ENCODE measurements at places on chromosomes 16 and 17.

DNA sequence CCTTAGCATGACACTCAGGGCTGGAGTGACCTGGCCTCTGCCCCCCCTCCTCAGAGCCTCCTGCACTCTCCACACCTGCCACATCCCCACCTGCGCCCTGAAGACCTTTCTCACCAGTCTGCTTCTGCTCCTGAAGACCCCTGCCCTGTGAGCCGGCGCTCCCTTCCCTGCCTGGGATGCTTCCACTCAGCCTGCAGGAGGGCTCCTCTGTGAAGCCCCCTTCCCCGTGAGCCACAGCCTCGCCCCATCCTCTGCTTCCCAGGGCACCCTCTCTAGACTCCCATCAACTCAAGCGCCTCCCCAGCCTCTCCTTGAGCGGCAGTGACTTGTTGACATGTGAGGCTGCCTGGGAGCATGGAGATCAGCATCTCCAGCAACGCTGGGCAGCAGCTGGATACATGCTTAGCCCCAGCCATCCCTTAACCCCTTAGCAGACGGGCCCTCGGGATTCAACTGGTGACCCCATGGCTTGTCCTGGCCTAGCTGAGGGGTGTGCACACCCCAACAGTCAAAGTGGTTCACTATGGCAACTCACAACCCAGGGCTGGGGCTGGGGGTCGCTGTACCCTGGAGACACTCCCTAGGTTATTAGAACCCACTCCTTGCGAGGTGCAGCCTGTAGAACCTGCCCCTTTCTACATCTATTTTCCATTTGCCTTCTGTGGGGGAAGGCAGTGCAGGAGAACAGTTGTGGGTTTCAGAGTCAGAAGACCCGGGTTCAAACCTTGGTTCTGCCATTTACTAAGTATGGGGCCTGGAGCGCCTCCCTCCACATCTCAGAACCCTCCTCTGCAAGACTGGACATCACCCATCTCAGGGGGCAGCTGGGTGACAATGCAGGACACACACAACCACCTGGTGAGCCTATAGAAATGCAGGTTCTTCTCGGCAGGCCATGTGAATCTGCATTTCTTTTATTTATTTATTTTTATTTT is 21.5 kb downstream of the TMEM235 start:
- no peaks in the 10 kb centered on the region for H3K27me3 ChIP-seq
- no peak overlapping the region for H3K4me3 ChIP-seq
- peaks cover 28% of the 10 kb centered on the region for H3K4me1 ChIP-seq
- no peak overlapping the region for H3K27ac ChIP-seq

- H3K4me1 ChIP-seq = no peaks in the 10 kb centered on the region
- no peak overlapping the region for H3K4me3 ChIP-seq
- H3K27ac ChIP-seq = no peak overlapping the region
Measured at GRCh38 chr17:33144837-33145236, 148.3 kb downstream of the ASIC2 start.

- H3K27ac ChIP-seq = no peak overlapping the region
- H3K4me3 ChIP-seq = no peak overlapping the region
- peaks cover 7% of the 10 kb centered on the region for H3K36me3 ChIP-seq
- DNase-seq = no peak
Measured at GRCh38 chr17:44922746-44923470, 7.6 kb upstream of the GFAP start.

DNA sequence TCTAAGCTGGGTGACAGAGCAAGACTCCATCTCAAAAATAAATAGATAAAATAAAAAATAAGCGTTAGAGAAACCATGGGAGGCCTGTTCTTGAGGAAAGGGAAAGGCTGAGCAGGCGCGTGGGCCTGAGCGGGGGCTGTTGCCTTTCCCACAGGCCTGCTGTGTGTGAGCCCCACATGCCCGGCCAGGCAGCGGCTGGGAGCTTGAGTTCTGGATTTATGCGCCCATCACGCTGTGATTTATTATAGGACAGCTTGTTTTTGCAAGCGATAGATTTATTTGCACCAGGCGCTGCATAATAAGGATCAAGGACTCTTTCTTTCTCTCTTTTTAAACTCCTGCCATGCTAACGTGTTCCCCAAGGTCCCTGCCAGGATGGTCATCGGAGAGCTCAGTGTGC is 14.8 kb upstream of the WFDC1 start:
- H3K4me3 ChIP-seq = no peak overlapping the region
- H3K27me3 ChIP-seq = no peaks in the 10 kb centered on the region
- H3K36me3 ChIP-seq = no peaks in the 10 kb centered on the region
- H3K4me1 ChIP-seq = no peaks in the 10 kb centered on the region
- H3K27ac ChIP-seq = no peak overlapping the region
- DNase-seq = no peak

- no peaks in the 10 kb centered on the region for H3K36me3 ChIP-seq
- no peaks in the 10 kb centered on the region for H3K27me3 ChIP-seq
- peak within 1 kb of the TSS; percentile 88 for H3K4me3 ChIP-seq
Measured at GRCh38 chr17:79777894-79778503, at the start of gene CBX2. Gene CBX2 (plus strand): TSS chr17:79778148. CDS start chr17:79778236, 88 bp downstream.

DNA sequence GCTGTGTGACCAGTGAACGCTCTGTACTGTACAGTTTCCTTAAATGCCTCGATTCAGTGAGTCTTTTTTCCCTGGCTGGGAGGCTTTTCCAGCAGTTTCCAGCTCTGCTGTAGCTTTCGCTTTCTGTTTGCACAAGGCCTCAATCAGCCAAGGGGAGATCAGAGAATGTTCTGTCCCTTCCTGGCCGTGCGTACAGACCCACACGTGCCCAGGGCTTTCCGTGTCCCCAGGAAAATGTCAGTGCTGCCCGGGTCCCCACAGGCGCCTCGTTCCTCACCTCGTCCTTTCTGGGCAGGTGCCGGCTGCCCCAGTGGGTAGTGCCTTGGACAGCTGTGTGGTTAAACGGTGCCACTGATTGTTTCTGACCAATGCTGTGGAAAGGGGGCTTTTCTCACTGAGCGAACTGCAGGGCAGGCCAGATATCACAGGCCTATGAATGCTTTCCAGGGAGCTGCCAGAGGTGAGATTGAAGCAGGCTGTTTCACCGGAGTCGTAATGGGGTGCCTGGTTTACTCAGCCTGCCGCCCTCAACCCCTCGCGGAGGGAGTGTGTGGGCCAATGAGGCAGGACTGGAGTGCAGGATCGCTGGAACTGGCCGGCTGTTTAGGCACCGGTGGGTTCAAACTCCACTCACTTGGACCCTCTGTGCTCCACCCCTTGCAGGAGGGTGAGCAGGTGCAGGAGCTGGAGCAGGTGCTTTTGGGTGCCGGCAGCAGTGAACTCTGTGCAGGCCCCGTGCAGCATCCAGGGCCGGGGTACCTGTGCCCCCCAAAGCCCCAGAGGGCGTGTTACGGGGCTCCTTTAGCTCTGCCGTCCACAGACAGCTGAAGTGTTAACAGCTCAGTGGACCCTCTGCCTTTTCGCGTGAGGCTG is 44.4 kb downstream of the ZNF778 start:
- no peaks in the 10 kb centered on the region for H3K27me3 ChIP-seq
- no peaks in the 10 kb centered on the region for H3K4me1 ChIP-seq
- DNase-seq = no peak
- no peak overlapping the region for H3K27ac ChIP-seq
- H3K4me3 ChIP-seq = no peak overlapping the region
- no peaks in the 10 kb centered on the region for H3K36me3 ChIP-seq

DNA sequence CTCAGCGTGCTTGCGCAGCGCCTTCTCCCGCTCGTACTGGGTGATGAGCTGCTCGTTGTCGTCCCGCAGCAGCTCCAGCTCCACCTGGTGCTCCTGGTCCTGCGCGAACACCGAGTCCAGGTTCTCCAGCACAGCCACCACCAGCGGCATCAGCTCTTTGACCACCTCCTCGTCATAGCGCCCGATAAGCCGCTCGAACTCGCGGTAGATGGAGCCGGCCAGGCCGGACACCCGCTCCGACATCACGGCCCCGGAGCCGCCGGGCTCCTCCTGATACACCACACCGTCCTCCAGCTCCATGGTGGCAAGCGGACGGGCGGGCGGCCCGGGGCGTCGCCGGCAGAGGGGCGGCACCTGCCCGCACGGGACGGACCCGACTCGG is 320 bp downstream of the SPAG9 start:
- peak overlapping the region; percentile 99 for H3K4me3 ChIP-seq
- peak overlapping the region; percentile 67 for H3K27ac ChIP-seq
- peak; percentile 73 for DNase-seq
- no peaks in the 10 kb centered on the region for H3K27me3 ChIP-seq
- H3K4me1 ChIP-seq = peaks cover 38% of the 10 kb centered on the region
- H3K36me3 ChIP-seq = no peaks in the 10 kb centered on the region

- no peaks in the 10 kb centered on the region for H3K27me3 ChIP-seq
- peaks cover 4% of the 10 kb centered on the region for H3K4me1 ChIP-seq
- H3K4me3 ChIP-seq = peak overlapping the region; percentile 13
- DNase-seq = peak; percentile 88
- H3K36me3 ChIP-seq = no peaks in the 10 kb centered on the region
- no peak overlapping the region for H3K27ac ChIP-seq
Measured at GRCh38 chr17:82668631-82669099, 20.4 kb upstream of the WDR45B start.

GRCh38 chr16:72821185-72821950 is 226.6 kb downstream of the ZFHX3 start:
- DNase-seq = no peak
- no peaks in the 10 kb centered on the region for H3K4me1 ChIP-seq
- no peak overlapping the region for H3K27ac ChIP-seq
- H3K4me3 ChIP-seq = no peak overlapping the region
- no peaks in the 10 kb centered on the region for H3K36me3 ChIP-seq
- no peaks in the 10 kb centered on the region for H3K27me3 ChIP-seq

DNA sequence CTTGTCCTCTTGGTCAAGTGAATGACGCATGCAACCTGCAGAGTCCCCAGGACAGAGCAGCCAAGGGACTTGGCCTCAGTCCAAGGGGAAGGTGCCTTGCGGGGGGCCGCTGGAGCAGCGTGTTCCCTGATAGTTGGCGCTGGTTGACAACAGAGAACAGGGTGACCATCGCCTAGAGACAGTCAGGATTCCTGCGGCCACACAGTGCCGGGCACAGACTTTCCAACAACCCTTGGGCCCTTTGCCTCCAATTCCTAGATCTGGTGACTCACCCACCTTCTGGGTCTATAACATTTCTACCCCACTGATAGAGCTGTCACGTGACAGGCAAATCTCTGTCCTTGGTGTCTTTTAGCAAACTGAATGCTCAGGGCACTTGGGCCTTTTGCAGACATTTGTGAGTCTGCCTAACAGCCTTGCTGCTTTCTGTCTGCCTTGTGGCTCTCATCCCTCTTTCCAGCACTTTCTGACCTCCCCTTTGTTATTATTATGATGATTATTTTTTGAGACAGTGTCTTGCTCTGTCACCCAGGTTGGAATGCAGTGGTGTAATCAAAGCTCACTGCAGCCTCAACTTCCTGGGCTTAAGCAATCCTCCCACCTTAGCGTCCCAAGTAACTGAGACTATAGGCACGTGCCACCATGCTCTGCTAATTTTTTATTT is 11.9 kb upstream of the TEDC2 start:
- no peak overlapping the region for H3K4me3 ChIP-seq
- no peaks in the 10 kb centered on the region for H3K4me1 ChIP-seq
- no peak for DNase-seq
- no peak overlapping the region for H3K27ac ChIP-seq
- peaks cover 24% of the 10 kb centered on the region for H3K36me3 ChIP-seq
- H3K27me3 ChIP-seq = no peaks in the 10 kb centered on the region

DNA sequence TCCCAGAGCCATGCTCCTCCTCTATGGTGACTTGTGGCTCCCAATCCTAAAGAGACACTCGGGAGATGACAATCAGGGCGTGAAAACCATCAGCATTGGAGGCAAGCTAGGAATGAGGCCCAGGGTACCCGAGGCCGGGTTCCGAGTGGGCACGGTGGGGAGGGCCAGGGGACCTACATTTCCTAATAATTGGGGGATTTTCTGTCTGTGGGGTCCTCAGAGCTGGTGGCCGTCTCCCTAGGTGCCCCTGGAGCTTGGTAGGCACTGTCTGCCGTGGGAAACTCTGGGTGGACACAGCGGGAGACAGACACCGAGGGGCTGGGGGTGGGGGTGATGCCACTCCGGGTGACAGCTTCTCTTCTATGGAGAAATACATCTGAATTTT is 312.5 kb upstream of the TNRC6C start:
- DNase-seq = no peak
- no peaks in the 10 kb centered on the region for H3K4me1 ChIP-seq
- H3K4me3 ChIP-seq = no peak overlapping the region

DNA sequence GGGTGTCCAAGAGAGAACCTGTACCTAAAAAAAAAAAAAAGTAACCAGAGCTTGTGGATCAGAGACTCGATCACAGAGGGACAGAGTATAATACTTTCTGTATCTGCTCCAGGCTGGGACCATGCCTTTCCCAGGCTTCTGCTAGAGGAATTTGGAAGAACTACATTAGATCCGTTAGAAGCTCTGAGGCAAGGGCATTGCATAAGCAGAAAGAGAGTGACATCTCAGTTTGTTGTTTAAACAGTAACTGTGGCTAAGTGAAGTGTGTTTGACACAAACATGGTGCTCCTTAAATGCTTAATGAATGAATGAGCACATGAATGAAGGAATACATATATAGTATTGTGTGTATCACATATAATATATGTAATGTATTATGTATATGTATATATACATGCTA is 131.2 kb downstream of the HS3ST3B1 start:
- H3K36me3 ChIP-seq = no peaks in the 10 kb centered on the region
- no peak overlapping the region for H3K4me3 ChIP-seq
- H3K27me3 ChIP-seq = no peaks in the 10 kb centered on the region
- no peak for DNase-seq
- H3K27ac ChIP-seq = no peak overlapping the region

GRCh38 chr16:89423681-89424260 is 66.6 kb downstream of the ANKRD11 start:
- H3K4me1 ChIP-seq = no peaks in the 10 kb centered on the region
- H3K27ac ChIP-seq = no peak overlapping the region
- no peak for DNase-seq
- no peaks in the 10 kb centered on the region for H3K27me3 ChIP-seq
- H3K36me3 ChIP-seq = no peaks in the 10 kb centered on the region

DNA sequence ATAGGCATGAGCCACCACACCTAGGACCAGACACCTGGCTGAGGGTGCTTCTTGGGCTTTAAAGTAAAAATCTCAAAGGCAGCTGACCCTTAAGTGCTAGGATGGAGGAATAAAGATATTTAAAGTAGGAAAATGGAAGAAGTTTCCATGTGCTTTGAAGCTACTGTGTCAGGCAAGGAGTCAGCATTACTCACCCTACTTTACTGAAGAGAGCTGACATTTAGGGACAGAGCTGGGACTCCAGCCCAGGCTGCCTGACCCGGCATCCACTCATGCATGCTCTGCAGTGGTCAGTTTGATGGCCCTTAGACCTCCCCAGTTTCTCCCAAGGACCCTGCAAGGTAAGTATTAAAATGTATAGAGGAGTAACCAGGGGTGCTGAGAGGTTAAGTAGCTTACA is 124.7 kb upstream of the PLCG2 start:
- H3K36me3 ChIP-seq = no peaks in the 10 kb centered on the region
- no peaks in the 10 kb centered on the region for H3K27me3 ChIP-seq
- DNase-seq = peak; percentile 35
- no peak overlapping the region for H3K27ac ChIP-seq

GRCh38 chr16:87878704-87879103 is 9.4 kb upstream of the SLC7A5 start:
- H3K4me3 ChIP-seq = no peak overlapping the region
- H3K27me3 ChIP-seq = no peaks in the 10 kb centered on the region
- no peak overlapping the region for H3K27ac ChIP-seq
- H3K4me1 ChIP-seq = peaks cover 8% of the 10 kb centered on the region
- no peaks in the 10 kb centered on the region for H3K36me3 ChIP-seq
- DNase-seq = no peak

- H3K27me3 ChIP-seq = no peaks in the 10 kb centered on the region
- H3K4me1 ChIP-seq = no peaks in the 10 kb centered on the region
- H3K36me3 ChIP-seq = no peaks in the 10 kb centered on the region
- DNase-seq = no peak
- H3K4me3 ChIP-seq = no peak overlapping the region
- H3K27ac ChIP-seq = no peak overlapping the region
Measured at GRCh38 chr16:27326738-27327585, 13.2 kb downstream of the IL4R start.
